ENCODE measurements at places on chromosomes 12 and 14.

DNA sequence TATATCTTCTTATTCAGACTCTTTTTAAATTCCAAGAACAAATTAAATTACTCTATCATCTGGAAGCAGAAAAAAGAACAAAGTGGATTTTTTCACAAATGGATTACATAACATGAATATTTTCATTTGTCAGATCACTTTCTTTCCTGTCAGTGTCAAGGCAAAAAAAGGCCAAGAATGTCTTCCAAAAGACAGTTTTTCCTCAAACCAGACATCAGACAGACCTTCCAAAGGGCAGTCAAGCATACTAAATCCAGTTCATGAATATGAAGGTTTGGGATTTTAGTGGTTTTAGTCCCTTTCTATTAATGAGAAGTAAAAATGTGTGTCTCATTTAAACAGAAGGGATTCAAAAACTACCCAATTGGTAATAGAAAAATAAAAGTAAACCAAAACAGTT lies 336.0 kb downstream of the CEP128 start:
- DNase-seq: no peak

DNA sequence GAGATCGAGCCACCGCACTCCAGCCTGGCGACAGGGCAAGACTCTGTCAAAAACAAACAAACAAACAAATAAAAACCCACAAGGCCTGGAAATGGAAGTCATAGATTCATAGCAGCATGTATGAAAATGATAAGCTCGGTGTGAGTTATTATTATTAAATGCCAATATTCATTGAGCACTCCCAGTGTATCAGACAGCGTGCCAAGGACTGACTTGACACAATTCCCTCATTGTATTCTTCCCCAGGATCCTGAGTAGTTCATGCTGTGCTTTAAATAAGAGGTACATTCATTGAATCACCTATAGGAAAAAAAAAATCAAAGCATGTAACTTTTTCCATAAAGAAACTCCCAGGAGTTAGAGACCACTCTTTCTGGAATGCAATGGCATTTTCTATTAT lies 12.6 kb upstream of the RFLNA start:
- DNase-seq: no peak

DNA sequence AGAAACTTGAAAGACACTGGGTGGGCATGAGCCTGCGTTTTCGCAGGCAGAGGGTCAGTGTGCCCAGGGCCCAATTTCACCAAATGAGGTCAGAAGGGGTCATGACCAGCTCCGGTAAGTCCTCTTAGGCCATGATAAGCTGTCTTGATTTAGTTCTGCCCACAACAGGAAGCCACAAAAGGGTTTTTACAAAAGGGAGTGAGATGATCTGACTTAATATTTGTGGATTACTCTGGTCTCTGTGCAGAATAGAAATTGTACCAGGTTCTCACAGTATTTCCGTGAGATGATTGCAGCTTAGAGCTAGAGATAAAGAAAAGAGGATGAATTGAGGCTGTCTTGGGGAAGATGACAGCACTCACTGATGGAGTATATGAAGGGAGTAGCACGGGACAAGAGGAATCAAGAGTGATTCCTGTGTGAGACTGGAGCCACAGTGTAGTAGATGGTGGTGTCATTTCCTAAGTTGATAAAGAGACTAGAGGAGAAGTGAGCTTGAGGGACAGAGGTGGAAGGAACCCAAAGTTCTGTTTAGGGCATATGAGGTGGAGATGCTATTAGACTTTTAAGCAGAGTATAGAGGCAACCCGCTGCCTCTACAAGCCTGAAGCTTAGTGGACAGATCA lies 288.3 kb upstream of the AMIGO2 start:
- DNase-seq: no peak

DNA sequence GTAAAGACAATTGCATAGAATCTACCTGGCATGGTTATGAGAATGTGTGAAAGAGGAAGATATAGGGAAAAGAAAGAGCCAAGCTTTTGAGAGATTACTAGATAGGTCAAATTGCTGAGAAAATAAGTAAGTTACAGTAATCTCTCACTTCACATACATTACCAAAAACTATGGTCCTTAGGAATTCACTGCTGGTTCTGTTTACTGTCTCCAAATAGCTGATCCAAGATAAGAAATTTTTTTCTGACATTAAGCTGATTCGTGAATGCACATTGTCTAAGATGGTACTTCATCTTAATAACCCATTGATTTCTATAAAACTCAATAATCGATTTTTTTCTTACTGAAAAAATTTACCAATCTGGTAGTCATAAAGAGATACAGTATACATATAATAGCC lies 17.4 kb downstream of the SIX1 start:
- no peak for DNase-seq
